ENCODE measurements at places on chromosomes 2 and 18. TPM values are rescaled to one million over a fixed set of nuclear protein-coding genes. Genes with fewer than 3 reads are reported as not detected.

Gene CYBRD1
- polyA plus RNA-seq = 90.4 TPM

Gene GLI2
- polyA plus RNA-seq = 6.7 TPM

Gene DSC1
- not detected for polyA plus RNA-seq

Gene AQP12B
- polyA plus RNA-seq = 1.6 TPM

Gene PRSS56
- polyA plus RNA-seq = 0.62 TPM

Gene TACR1
- 0.66 TPM for polyA plus RNA-seq

Gene MBOAT2
- polyA plus RNA-seq = 62.3 TPM

Gene NTSR2
- not detected for polyA plus RNA-seq

Gene FKBP1B
- 4.6 TPM for polyA plus RNA-seq

Gene NETO1
- not detected for polyA plus RNA-seq

Gene GAL3ST2
- not detected for polyA plus RNA-seq

Data from muscle of arm (tissue), 14 donors.